ENCODE measurements at places on chromosomes 13 and 19.
A peak's percentile ranks its signal among the peaks of the same experiment; 100 is the strongest.

DNA sequence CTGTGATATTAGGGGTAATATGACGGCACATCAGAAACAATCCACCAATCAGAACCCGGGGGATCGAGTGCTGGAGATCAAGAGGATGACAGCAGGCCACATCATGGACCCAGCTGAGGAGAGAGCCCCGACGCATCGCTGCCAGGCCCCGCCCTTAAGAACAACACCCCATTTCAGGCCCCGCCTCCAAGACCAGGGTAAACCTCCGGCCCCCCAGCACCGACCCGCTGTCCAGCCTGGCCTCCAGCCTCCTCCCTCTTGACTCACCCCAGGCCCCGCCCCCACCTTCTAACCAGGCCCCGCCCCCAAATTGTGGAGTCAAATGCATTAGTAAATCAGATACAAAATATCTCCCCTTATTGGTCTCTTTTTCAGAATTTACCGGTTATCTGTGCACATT lies 4.7 kb upstream of the ZNF611 start:
- no peaks in the 10 kb centered on the region for H3K36me3 ChIP-seq
- H3K4me1 ChIP-seq, result peaks cover 1% of the 10 kb centered on the region
- no peak for DNase-seq
- no peaks in the 10 kb centered on the region for H3K27me3 ChIP-seq

- no peak overlapping the region for H3K27ac ChIP-seq
- H3K36me3 ChIP-seq, result no peaks in the 10 kb centered on the region
- no peak for DNase-seq
These were observed 8.8 kb downstream of the RINL start for GRCh38 chr19:38869160-38869835.

DNA sequence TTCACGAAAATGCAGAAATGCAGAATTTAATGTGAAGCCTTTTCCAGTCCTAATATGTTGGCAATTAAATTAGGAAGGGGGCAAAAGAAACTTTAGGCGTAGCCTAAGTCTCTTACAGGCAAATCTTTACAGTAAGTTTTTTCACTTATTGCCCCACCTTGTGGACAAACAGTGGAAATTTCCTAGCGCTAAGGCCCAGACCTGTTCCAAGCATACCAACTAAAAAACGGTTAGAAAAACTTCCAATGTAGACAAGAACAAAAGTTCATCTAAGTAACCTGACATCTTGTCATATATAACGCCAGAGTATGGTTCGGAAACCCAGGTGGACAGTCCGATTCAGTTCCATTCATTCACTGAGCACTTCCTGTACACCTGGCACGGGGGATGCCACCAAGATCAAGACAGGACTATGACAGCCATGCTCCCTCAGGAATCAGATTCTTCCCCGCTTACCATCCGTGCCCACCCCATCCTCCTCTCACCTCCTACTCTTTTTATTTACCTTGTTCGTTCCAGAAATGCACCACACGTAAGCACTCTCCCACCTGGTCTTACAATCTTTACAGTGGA lies 4.9 kb downstream of the ZAR1L start:
- DNase-seq, result peak; percentile 41
- no peak overlapping the region for H3K4me3 ChIP-seq
- peaks cover 4% of the 10 kb centered on the region for H3K4me1 ChIP-seq
- H3K27ac ChIP-seq, result no peak overlapping the region
- H3K27me3 ChIP-seq, result no peaks in the 10 kb centered on the region

- H3K27ac ChIP-seq, result no peak within 1 kb of the TSS
- no peaks in the 10 kb centered on the region for H3K4me1 ChIP-seq
- no peaks in the 10 kb centered on the region for H3K36me3 ChIP-seq
These were observed at the start of gene SERTM1 for GRCh38 chr13:36673838-36674326. Gene SERTM1, plus strand, starts transcription at chr13:36674020. Its CDS starts 21,059 bp downstream, at chr13:36695079.

GRCh38 chr19:35623327-35624010 lies 5.4 kb upstream of the RBM42 start:
- DNase-seq, result no peak
- no peak overlapping the region for H3K4me3 ChIP-seq
- H3K36me3 ChIP-seq, result peaks cover 43% of the 10 kb centered on the region
- H3K27ac ChIP-seq, result no peak overlapping the region
- H3K4me1 ChIP-seq, result peaks cover 1% of the 10 kb centered on the region

DNA sequence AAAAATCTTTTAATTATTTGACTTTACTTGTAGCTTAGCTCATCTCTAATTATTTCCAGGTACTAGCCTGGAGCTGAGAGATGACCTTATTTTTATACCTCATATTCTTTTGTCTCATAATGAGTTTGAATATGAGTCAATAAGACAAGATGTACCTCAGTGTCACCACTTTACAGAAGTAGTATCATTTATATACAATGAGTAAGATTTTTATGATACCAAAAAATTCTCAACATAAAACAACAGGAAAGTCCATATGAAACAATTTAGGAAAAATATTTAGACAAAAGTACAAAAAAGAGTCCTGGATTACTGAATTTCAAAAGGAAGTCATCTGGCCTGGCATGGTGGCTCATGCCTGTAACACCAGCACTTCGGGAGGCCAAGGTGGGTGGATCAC lies 21.4 kb upstream of the USP12 start:
- no peak overlapping the region for H3K27ac ChIP-seq
- H3K27me3 ChIP-seq, result no peaks in the 10 kb centered on the region
- no peak overlapping the region for H3K4me3 ChIP-seq
- DNase-seq, result no peak

DNA sequence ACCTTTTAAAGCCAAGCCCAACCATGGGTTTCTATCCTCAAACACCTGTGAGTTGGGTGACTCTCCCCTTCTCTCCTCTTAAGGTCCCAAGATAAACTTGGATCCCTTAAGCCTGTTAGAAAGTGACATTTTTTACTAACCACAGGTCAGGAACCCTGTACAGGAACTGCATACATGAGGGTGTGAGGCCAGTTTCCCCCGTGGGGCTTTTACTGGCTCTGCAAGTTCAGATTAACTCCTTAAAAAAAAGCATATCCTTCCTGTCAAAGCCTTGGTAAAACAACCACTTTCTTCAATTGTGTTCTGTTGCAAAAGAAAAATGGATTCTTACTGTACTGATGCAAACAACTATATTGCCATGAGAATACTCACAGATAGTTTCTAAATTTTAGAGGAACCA lies 2638.7 kb upstream of the PCDH20 start:
- H3K36me3 ChIP-seq, result no peaks in the 10 kb centered on the region
- no peak for DNase-seq
- no peaks in the 10 kb centered on the region for H3K4me1 ChIP-seq
- no peaks in the 10 kb centered on the region for H3K27me3 ChIP-seq
- H3K4me3 ChIP-seq, result no peak overlapping the region

DNA sequence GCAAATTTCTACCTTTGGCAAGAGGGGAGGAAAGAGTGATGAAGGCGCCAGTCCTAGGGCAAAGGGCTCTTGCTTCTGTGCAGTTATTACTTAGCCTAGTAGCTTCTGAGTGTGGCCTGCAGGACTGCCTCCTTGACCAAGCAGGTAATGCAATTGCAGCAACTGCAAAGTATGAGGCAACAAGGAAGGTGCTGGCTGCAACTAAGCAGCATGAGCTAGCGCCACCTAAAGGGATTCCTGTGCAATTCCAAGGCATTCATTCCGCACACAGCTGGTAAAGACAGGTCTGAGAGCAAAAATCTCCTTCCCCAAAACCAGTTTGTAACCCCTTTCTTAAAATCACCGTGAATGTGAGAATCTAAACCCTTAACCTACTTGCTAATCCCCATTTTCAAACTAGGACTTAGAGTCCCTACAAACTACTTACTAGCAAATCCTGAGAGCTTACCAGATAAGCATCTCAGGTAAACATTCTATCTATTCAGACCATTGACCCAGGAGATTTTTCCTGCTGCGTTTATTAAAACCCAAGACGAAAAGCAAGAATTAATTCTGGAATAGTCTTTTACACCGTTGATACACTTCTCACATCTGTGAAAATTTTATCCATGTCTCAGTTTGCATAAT lies 62.9 kb downstream of the DCT start:
- no peaks in the 10 kb centered on the region for H3K36me3 ChIP-seq
- peak; percentile 40 for DNase-seq
- no peaks in the 10 kb centered on the region for H3K27me3 ChIP-seq

Data from neuronal stem cell (in vitro differentiated cells).